Mesothelial cell of epicardium (in vitro differentiated cells): ENCODE measurements at places on chromosomes 5 and 9.

GRCh38 chr9:69895185-69895584, 74.6 kb downstream of the CFAP95 start:
- no peak for DNase-seq

GRCh38 chr9:93577078-93577974, 942 bp downstream of the PHF2 start:
- no peak for DNase-seq

DNA sequence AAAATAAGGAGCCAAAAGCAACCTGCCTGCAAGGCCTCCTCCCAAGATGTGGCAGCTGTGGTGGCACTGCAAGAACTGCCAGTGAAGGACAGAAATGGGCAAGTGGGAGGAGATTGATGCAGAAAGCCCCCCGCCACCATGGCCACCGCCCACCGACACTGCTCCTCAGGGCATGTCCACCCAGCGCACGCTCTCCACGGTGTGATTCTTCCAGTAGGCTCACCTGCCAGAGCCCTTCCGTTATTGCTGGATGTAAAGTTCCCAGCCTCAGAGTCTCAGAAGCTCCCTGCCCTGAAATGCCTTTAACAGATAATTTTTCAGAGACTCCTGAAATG, 155.2 kb upstream of the PHYKPL start:
- peak; percentile 36 for DNase-seq

- no peak for DNase-seq
Measured at GRCh38 chr9:108474356-108474755, 381.4 kb downstream of the ACTL7B start.

- DNase-seq = no peak
Measured at GRCh38 chr5:9468060-9468388, 77.9 kb downstream of the SEMA5A start.

DNA sequence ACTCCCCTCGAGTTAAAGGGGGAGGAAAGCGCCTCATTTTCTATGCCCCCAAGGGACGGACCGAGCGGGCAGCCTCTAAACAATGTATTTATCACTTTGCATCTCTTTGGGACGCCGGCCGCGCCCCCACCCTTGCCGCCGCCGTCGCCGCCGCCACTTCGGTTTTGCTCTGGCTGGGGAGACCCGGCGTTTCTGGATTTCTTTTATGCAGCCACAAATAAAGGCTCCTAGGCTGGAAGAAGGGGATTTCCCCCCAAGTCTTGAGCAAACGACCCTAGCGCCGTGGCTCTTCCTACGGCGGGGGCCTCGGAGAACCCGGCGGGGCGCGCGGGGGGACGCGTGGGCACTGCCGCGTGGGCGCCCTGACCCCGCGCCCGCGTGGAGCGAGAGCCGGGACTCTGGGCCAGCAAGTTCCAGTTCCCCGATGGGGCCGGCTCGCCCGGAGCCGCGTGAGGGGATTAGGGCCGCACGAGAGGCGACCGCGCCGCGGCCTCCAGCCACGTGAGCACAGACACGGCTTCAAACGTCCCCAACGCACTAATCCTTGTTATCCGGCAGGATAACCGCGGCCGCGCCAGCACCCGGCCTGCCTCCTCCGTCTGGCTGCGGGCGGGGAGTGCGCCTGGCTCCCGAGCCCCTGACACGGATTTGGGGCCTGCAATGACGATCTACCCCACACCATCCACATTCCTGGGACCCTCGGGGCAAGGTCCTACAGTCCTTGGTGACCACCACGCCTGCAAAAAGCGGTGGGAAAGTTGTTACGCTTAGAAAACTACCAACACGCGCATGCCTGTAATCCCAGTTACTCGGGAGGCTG, 7.9 kb upstream of the NEUROG1 start:
- DNase-seq = no peak

GRCh38 chr5:32710550-32711361, at the start of gene NPR3:
Gene NPR3, plus strand, starts transcription at chr5:32711321. Its CDS starts 456 bp downstream, at chr5:32711777.
- DNase-seq = no peak

DNA sequence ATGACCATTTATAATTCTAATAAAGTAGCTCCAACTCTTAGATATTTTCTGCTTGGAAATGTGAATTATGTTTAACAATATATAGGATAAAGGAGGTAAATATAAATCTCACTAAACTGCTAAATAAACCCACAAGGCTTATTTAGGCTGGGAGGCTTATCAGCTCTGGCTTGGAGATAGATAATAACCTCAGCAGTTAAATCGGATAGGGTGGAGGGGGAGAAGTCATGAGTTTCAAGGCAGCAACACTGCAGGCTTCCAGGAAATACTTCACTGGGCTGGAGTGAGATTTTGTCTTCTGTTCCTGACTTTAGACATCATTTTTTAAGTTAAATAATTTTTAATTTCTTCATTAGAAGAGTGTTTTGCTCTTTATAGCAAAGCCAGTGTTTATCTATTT, 80.0 kb upstream of the ITGA2 start:
- DNase-seq = no peak

DNA sequence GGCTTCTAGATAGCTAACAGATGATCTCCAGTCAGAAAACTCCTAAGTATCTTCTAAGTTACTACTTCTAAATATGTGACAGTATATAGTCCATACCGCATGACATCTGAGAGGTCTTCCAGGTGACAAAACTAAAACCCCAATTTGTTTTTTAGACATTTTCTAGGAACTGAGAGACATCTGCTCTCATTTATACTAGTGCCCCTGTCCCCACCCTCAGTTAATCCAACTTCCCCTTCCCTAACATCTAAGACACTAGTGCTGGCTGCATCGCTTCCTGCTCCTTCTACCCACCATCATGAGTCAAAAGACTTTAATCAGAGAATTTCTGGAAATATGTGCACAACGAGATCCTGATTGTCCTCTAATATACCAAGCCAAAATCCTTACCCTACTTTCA, 37.9 kb downstream of the FBXW11 start:
- DNase-seq = no peak

GRCh38 chr9:109817846-109818472, 38.0 kb downstream of the PALM2AKAP2 start:
- DNase-seq = peak; percentile 80

DNA sequence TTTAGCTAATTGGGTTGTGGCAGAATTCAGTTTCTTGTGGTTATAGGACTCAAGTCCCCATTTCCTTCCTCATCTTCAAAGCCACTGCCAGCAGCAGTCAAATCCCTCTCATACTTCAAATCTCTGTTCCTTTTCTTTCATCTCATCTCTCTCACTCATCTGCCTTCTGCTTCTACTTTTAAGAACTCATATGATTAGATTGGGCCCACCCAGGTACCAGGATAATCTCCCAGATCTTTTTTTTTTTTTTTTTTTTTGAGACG, 8.0 kb upstream of the REEP5 start:
- DNase-seq = no peak

DNA sequence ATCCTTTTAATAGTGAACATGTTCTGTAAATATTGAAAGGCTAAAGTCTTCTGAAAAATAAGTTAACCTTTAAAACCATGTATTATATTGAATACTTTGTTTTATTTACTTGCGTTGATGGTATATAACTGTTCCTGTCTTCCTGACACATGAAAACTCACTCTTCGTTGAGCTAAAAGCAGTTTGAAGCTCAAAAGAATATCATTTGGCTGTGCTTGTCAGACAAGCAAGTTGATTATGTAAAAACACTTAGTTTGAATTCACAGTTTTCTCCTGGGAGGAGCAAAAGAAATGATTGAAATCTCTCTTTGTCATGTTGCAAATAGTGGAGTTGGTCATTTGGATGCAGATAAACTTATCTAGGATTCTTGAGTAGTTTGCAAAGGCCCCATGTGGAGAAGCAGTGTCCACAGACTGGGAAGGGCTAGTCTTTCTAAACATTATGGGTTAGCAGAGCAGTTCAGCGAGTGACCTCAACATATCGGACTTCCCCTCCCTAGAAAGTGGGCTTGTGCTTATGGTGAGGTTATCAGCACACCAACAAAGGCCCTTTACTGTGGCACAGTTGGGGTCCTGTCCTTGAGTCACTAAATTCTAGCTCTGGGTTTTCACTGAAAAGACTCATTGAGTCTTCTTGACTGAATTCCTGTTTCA, 290.4 kb downstream of the CSNK1G3 start:
- DNase-seq = no peak

- DNase-seq = no peak
Measured at GRCh38 chr9:96117398-96118080, 184.4 kb downstream of the HSD17B3 start.

DNA sequence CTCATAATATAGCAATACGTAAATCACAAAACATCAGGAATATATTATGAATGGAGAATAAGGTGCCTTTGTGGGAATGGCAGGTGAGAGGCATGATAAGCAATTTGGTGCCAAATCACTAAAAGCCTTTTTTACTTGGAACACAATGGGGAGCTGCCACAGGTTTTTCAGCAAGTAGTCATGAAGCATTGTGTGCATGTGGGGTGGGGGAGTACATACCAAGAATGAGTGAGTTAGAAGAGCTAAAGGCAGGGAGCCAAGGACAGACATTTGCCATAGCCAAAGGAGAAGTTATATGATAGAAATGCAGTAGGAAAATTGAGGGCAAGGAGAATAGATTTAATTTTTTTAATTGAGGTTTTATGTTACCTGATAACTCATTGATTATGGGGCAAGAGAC, 445.0 kb upstream of the SMC2 start:
- DNase-seq = no peak

DNA sequence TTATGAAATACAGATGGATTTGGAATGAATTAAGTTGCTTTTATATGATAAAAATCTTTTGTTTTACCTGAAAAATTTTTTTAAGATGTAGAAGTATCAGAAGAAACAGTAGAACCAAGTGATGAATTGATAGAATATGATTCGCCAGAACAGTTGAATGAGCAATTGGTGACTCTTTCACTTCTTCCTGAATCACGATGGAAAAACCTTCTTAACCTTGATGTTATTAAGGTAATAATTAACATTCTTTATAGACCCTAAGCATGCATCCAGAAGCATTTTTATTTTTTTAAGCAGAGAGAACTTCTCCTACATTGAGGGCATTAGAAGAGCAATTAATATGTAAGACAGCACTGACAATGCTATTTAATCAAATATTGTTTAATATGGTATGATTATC, 28.8 kb downstream of the WDR36 start:
- no peak for DNase-seq

DNA sequence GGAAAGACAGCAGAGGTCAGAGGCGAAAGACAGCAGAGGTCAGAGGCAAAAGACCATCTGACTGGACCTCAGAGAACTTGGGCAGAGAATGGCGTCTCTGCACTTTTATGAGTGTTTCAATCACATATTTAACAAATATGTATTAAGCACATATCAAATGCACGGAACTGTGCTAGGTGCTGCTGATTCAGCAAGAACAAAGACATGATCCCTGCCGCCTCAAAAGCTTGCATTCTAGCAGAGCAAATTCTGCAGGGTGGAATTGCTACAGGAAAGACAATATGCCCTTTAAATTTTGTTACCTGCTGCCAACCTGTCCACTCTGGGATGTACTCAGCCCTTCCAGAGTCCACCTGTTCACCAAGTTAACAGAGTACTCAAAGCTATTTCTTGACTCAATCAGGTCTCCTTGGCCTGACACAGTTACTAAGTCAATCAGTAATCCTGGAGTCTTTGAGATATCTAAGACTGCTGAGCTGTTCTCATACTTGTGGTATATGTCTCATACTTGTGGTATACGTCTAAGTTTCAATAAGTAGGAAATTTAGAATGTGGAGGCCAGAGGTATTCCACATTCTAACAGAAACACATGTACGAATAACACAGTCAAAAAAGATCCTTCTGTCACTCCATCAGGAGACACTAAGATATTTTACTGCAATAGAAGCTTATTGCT, 131.8 kb downstream of the GNAQ start:
- DNase-seq = no peak

GRCh38 chr5:151770383-151771258, 1.1 kb upstream of the G3BP1 start:
- no peak for DNase-seq

DNA sequence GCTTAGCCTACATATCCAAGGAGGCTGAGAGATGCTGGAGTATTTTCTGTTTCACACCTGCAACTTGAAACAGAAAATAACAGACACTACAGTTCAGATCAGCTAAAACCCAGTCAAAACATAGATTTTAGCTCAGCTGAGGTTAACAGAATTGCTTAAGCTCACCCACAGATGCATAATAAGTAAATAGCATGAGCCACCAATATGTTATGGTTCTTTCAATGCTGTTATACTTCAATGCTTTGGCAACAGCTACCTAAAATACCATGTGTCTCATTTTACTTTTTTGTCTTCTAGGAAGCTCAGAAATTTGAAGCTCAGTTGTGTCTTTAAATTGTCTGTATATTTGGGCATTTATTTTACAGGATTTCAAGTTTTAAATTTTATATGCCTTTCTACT, 35.8 kb upstream of the OR13F1 start:
- no peak for DNase-seq

DNA sequence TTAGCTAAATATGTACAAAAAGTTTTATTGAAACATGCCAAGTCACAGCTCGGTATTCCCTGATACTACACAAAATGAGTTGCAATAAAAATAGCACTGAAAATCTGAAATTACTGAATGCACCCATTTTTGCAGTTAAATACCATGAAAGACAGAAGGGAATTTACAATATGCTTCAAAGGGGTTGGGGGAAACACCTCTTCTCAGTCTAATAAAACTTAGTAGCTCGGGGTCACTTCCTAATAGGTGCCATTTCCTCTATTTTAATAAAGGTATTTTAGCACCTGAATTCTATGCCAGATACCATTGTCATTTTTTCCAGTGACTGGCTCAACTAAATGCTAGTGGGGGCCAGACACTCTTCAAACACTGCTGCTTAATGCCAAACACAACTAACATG, 204.1 kb upstream of the MEF2C start:
- DNase-seq = no peak

GRCh38 chr5:64649512-64649911, 40.8 kb upstream of the SHISAL2B start:
- DNase-seq = no peak

- DNase-seq = no peak
Measured at GRCh38 chr9:16884952-16885513, 14.6 kb upstream of the BNC2 start.

- no peak for DNase-seq
Measured at GRCh38 chr9:86578722-86579121, 224.5 kb upstream of the TUT7 start.
